ENCODE measurements at places on chromosomes 7 and 10.

DNA sequence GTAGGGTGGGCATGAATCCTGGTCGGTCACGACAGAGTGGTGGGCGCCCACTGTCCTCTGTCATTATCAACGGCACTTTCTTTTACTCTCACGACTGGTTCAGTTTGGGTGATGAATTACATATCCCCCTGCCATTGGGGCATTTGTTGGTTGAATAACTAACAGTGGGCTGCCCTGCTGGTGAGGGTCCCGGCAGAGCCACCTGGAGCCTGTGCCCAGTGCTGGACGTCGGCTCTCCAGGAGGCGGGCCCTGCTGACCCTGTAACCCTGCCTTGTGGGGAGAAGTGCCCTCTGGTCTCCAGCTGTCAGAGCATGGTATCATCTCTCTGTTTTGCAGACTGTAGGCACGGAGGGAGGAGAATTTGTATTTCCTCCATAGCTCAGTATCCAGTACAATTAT lies 199.1 kb downstream of the GLRX3 start:
- DNase-seq, result no peak

GRCh38 chr7:142412551-142413193 lies 154.8 kb upstream of the PRSS58 start:
- DNase-seq, result no peak

- DNase-seq, result no peak
Measured at GRCh38 chr7:117859246-117859812, 13.9 kb downstream of the CTTNBP2 start.

DNA sequence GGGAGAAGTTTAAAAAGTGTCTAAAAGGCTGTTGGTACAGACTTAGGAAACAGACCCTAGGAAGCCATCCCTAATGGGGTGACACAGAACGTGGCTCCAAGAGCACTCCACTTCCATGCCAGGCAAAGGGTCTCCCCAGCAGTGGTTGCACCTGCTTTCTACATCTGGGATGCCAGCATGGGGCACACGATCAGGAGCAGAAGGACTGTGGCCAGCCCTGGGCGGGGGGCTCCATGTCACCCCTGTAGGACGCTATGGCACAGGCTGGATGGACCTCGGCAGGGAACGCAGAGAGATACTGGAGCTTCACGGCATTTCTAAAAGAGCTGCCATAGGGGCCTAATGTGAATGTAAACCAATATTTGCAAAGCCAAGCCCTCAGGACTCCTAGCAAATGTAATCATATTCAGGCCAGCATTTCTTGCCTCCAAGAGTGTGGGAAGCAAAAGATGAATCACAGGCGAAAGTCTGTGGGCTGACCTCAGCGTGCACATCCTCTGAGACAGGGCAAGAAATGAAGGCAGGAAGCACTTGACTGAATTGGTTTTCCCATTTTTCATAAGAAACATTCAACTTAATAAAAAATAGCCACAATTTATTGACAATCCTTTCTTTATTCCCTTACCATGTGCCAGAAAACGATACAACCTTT lies 93.9 kb downstream of the ATXN7L1 start:
- no peak for DNase-seq

DNA sequence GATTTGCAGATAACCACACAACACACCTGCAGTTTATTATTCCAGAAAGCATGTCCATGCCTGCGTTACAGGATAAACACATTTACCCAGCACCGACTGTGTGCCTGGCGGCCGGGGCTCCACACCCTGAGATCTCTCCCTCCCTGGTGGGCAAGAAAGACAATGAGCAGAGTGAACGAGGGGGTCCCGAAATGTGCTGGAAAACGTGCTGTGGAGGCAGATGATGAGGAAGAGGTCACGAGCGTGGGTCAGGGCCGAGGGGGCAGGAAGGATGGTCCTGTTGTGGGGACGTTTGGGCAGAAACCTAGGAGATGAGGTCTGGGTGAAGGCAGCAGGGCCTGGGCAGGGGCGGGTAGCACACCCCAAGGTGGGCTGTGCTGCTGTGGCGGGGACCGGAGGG lies 86.9 kb downstream of the DYNC2I1 start:
- DNase-seq, result no peak

GRCh38 chr10:90464329-90464728 lies 393.5 kb downstream of the HTR7 start:
- no peak for DNase-seq

DNA sequence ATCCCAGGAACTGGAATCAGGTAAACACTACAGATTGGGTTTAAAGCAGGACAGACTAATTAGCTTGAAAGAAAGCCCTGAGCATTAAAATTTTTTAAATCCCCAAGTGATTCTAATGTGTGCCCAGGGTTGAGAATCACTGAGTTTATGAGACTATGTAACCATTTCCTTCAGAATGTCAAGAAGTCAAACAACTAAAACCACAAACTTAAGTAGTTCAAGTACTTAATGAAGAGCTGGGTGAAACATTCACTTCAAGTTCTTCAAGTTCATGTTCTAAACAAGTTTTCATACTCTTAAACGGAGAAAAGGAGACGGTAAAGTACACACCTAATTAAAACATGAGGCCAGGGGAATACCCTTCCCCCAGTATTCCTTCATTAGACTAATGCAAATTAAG lies 28.2 kb upstream of the TLL2 start:
- DNase-seq, result no peak

GRCh38 chr7:137948845-137949330 lies 53.0 kb downstream of the CREB3L2 start:
- DNase-seq, result no peak

GRCh38 chr7:105094966-105095365 lies 81.0 kb downstream of the KMT2E start:
- DNase-seq, result no peak

- no peak for DNase-seq
Measured at GRCh38 chr7:91465595-91466061, 201.4 kb downstream of the FZD1 start.

DNA sequence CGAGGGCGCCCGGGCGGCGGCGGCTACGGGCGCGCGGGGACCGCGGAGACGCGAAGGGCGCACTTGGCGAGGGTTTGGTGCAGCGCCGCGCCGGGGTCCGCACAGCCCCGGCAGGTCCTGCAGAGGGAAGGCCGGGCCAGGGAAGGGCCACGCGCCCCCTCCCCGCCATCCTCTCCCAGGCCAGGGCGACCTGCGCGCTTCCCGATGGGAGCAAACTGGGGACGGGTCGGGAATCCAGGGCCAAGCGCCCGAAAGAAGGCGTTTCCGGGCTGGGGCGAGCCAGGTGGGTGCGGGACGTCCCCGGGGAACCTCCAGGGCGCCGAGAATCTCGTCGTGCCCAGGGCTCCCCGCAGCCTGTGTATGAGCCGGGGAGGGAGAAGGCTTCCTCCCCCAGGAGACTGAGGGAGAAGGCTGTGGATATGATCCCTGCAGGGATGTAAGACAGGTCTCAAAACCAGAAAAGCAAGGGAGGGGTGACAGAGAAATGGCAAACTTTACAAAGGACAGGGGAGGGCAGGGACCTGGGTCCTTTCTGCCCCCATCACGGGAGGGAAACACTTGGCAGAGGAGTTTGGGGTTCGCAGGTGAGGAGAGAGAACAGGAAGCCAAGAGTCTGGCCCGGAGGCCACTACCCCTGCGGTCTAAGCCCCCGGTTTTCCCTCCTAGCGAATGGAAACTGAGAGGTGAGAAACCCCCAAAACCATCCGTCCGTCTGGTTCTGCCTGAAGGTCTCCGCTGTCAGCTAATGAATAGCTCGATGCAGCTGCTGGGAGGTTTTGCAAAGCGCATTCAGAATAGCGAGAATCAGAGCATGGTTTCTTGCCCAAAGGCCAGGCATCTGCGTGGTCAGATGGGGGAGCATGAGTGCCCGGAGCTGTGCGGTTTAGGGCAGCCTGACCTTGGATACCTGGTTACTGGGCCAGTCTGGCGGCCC lies 674 bp downstream of the AMZ1 start:
- no peak for DNase-seq

GRCh38 chr10:49080965-49081364 lies 34.4 kb downstream of the VSTM4 start:
- DNase-seq, result no peak

DNA sequence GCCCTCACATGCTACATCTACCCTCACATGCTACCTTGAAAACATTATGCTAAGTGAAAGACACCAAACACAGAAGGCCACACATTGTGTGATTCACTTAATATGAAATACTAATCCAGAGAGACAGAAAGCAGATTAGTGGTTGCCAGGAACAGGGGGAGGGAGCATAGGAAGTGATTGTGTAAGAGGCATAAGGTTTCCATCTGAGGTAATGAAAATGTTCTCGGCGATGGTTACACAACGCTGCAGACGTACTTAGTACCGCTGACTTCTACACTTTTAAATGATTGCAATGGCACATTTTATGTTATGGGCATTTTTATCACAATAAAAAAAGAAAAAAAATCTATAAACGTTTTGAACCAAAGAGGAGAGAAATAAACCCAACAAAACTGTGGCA lies 742.3 kb downstream of the TYW1 start:
- no peak for DNase-seq

- DNase-seq, result no peak
Measured at GRCh38 chr10:127470911-127471310, 78.2 kb upstream of the NPS start.

DNA sequence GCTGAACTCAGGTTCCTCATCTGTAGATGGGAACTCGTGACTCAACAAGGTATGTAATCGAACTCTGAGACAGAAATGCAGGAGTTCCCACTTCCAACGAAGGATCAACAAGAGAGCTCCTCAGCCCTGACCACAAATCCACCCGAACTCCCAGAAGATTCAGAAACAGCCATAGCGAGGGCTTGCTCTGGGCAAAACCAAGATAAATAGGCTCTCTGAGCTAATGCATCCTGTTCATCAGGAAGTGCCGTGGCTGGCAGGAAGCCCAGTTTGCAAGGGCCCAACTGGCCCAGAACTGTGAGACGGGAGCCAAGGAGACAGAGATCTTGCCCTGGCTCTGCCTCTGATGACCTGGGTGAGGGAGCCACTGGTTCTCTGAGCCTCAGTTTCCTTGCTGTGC lies 141.7 kb upstream of the PFKP start:
- DNase-seq, result no peak

- DNase-seq, result no peak
Measured at GRCh38 chr7:103462358-103462757, 16.4 kb upstream of the SLC26A5 start.

DNA sequence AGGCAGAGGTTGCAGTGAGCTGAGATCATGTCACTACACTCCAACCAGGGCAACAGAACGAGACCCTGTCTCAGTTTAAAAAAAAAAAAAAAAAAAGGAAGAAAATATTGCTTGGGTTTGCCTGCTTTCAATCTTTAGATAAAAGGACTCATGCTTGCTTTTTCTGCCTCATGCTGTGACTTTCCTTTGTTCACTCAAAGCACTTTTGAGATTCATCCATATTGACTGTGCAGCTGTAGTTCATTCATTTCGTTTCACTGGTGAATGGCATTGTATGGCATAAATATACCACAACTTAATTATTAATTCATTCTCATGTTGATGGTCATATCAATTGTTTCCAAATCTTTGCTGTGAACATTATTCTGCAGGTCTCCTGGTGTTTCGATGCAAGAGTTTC lies 97.6 kb upstream of the NFE2L3 start:
- DNase-seq, result no peak

DNA sequence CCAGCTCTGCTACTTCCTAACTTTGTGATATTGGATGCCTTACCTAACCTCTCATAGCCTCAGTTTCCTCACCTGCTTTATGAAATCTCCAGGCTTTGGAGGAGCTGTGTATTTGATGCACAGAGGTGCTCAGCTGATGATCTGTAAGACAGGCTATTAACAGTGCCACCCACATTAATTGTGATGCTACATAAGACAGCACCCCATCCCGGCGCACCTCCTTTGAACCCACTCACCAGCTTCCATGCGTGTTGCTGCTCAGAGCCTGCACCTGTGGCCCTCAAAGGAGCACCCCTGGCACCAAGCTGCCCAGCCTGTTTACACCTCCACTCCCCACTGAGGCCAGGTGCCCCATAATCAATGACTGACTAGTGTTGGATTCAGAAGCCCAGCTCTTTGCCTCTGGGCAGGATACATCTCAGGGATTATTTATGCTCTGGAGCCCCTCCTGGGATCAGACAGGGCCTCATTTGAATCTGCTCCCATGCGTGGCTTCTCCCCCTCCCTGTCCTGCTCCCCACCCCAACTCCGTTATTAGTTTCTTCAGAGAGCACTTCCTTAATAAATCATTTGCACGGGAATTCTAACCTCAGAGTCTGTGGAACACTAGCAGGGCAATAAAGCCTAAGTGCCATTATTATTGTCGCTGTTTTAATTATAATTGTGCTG lies 87.7 kb downstream of the GFRA1 start:
- DNase-seq, result no peak

GRCh38 chr7:2004841-2005725 lies 227.7 kb downstream of the MAD1L1 start:
- DNase-seq, result no peak

DNA sequence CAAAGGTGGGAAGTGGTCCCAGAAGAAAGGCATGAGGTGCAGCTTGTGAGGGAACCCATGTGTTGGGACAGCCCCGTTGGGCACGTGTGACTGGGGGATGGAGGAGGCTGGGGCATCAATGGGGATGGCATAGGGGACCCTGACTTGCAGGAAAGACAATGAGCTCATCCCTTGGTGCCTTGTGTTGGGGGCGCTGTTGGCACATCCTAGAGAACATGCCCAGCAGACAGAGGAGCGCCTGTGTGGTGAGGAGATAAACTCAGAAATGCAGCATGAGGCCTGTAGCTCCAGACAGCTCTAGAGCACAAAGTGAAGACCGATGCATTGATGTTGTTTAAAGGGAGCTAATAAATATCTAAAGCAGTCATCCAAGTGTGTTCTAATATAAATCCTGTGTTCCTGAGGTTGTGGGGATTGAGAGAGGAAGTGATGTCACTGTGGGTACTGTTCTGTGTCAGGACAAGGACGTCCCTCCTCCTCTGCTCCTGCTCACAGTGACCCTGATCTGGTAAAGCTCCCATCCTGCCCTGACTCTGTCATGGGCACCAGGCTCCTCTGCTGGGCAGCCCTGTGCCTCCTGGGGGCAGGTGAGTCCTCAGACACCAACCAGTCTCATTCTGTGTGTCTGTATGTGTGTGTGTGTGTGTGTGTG lies 126.1 kb upstream of the PRSS58 start:
- DNase-seq, result no peak

DNA sequence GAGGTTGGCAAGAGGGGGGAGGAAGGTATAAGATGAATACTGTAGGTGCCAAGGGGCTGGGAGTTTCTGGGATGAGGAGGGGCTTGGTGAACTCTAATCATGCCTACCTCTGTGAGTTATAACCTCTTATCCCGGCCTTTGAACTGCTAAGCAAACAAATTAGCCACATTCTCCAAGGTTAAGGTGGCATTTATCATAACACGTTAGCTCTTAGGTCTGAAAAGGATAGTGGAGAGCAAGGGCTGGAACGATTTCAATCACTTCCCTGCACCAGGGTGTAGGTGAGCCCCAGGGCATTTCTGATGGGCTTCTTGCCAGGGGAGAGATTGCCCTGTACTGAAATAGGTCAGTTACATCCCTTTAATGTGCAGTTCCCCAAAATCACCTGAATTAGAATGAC lies 28.6 kb upstream of the DMBT1 start:
- no peak for DNase-seq

DNA sequence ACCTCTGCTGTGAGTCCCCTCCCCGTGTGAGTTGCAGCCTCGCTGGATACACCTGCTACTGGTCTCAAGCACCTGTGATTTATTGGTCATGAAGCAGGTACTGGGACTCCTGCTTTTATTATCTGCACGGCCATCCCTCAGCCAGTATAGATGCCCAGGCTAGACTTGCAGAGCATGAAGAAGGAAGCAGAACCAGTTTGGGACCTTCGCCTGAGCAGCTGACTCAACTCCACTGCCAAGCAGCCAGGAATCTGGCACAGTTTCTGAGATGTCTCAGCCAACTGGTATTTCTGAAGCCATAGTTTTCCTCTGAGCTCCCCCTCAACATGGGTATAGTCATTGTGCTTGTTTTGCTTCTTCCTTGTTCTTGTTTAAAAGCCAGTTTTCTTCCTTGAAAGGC lies 28.0 kb upstream of the SLC39A12 start:
- DNase-seq, result no peak

- DNase-seq, result no peak
Measured at GRCh38 chr7:47415318-47416212, 166.3 kb downstream of the TNS3 start.
